ENCODE measurements at places on chromosomes 4 and X.
A peak's percentile ranks its signal among the peaks of the same experiment; 100 is the strongest.

GRCh38 chr4:106707776-106708463, 328.2 kb downstream of the DKK2 start:
- DNase-seq = peak; percentile 49

DNA sequence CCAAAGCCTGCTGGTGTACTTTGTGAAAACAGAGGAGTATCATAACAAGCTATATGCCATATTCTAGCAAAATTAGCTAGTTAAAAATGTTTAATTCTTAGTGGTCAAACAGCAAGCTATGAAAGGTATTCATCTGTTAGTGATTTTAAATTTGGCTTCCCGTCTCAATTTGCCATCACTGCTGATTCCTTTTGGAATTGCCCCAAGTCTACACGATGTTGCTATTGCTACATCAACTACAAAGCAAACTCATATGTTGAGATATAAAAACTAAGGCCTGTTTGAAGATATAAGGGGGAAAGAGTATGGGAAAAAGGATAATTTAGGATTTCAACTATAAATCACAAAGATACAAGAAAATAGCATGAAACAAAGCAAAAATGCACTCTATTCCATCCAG, 146.1 kb downstream of the COL25A1 start:
- no peak for DNase-seq

DNA sequence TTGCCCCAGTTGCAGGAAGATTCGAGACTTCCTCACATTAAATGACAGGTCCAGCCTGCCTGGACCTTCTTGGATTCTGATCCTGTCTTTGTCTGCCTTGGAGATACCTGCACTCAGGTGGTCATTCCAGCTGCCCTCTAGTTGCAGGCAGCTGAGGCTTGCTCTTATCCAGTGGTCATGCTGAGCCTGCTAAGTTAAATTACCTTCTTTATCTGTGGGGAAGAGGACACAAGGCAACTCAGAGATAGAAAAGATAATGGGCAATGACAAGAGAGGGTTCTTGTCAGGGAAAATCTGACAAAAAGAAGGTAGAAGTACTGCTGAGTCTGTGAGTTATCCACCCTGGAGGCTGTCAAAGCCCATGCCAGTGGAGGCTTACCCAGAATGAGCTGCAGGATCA, 401.4 kb downstream of the MID1IP1 start:
- DNase-seq = no peak

DNA sequence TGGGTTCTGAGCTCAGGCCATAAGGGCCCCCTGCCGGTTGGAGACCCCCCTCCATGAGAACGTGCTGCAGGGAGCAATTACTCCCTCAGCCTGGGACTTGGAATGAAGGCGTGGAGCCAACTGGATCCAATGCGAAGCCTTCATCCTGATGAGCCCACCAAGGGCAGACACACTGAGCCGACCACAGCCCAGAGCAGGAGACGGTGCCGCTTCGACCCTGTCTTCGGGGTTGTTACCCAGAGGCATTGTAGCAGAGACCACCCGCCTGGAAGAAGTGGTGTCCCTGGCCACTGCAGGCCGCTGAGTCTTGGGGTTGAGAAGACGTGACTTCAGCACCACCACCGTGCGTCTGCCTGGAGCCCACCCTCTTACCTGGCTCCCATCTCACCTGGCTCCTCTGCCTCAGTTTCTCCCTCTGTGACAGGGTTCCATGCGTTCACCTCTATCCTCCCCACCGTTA, 7.0 kb upstream of the NKX1-1 start:
- no peak for DNase-seq

GRCh38 chr4:144649646-144650045, 3.7 kb downstream of the HHIP start:
- DNase-seq = no peak

DNA sequence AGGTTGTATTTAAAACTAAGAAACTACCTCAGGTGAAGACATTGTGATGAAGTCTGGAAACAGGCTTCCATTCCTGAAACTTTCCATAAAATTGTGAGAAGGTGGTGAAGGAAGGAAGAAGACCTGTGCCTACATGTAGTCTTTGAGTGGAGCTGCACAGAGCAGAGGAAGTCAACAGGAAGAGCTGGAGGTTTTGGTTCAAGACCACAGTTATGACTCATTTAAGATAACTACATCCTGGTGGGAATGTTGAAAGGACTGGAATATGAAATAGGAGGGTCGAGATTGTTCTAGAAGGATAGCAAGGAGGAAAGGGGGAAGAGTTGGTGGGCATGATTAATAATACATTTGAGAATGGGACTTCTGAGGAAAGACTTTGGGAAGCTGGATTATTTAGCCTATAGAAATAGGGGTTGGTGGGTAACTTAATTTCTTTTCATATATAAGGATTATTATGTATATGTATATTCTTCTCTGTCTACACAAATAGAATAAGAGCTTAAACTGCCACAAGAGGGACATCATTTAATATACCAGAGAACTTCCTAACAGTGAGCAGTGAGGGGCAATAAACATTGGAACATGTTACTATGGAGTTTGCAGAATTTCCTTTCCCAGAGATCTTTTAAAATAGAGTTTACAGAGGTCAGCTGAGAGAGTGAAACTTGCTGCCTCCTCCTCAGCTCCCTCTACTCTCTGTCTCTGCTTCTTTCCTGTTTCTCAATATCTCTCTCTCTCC, 23.5 kb downstream of the AWAT2 start:
- DNase-seq = no peak

GRCh38 chr4:188032170-188032569, 36.6 kb downstream of the ZFP42 start:
- DNase-seq = no peak

DNA sequence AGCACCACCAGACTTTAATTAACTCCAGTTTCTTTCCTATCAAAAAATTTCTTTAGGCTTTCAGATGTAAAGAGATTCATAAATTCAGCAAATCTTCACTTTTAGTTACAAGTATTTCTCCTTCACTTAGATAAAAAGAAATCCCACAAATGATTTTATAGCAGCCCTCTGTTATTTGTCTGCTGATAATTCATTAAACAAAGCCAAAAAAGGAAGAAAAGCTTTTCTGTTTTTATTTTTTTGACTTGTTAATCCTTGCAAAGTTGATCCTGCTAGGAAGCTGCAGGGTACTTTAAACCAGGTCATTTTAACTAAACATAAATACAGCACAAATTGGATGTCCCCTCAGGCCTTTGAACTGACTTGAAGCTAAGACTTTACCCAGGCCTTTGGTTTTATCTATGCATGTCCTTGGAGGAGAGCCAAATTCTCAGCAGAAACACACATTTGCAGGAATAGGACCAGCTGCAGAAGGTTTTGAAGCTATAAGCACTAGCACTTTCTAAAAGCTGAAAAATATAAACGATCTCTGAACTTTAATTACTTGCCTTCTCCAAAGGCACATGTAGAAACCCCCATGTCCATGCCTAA, 57.5 kb downstream of the PCDH18 start:
- peak; percentile 32 for DNase-seq
